Stimulated activated CD4-positive, alpha-beta T cell treated with anti-CD3 and anti-CD28 coated beads, Interleukin-2, amount 100 ng/mL, for 4 hours (primary cell): ENCODE measurements at places on chromosomes 7 and 10.
A peak's percentile ranks its signal among the peaks of the same experiment; 100 is the strongest.

DNA sequence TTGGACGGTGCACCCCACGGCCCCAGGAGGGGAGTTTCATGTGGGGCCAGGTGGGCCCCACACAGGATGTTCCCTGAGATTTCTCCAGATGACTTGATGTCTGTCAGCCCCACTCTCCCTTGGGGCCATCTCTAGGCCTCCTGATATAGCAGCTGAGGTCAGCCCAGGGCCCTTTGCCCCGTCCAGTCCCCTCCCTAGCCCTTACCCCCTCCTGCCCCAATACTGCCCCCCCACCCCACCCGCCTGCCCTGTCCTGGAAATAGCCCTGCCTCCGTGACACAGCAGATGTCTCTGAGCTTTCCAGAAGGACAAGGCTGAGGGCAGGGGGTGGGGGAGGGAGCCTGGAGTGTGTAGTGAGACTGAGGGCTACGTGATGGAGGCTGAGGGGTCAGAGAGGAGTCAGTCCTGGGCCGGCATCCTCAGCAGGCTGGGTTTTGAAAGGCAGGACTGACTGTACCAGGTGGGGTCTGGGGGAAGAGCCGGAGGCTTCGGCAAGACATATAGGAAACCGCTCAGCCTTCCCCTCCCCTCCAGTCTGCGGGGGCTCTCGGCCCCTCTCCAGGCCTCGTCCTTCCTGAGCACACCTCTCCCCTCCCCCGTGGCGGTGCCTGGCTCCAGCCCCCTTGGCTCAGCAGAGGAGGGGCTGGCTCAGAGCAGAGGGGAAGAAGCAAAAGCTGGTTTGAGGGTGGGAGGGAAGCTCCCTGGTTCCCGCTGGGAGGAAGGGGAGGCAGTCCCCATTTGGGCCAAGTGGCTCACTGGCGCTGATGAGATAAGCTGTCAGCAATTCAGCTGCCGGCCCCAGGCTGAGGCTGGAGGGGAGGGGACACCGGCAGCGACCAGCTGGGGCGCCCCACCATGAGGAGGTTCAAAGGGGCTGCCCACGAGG lies 2.0 kb downstream of the FLNC start:
- no peak for DNase-seq

DNA sequence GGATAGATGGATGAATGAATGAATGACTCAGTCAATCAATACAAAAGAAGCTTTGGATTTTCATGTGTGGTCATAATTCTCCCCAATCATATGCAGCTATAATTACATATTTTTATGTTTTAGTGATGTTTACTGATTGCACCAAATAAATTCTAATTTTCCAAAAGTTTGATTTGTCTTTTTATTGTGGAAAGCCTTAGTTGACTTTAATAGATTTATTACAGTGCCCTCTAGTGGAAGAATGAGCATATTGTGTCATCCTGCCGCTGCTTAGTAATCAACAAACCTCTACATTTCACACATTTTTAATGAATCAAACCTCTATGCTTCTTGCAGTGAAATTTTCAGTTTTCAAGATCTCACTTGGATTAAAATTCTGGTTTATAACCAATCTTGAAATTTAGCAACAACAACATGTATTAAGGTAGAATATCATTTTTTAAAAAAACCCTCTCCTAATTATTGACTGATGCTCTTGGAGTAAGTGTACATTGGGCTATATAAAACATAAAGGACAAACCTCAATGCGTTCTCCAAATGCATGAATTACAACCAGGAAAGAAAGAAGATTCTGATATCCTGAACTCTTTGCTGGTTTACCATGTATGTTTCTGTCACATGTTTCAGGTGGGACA lies 55.6 kb upstream of the PNLIP start:
- no peak for DNase-seq

DNA sequence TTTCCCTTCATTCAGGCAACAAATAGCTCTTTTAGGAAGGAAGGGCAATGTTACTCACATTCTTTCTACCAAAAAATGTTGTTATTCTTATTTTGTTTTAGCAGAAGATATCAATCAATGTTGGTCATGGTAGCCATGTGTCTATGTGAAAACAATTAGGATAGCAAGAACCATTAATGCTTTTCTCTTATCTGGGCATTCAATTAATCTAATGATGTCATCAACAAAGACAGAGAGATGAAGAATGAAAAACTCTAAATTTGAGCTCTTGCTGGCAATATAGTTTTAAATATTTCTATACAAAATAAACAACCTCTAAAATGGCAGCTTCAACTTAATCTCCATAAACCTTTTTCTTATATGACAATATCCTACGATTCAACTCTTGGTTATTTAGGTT lies 353.7 kb upstream of the ANKRD30A start:
- DNase-seq: no peak

DNA sequence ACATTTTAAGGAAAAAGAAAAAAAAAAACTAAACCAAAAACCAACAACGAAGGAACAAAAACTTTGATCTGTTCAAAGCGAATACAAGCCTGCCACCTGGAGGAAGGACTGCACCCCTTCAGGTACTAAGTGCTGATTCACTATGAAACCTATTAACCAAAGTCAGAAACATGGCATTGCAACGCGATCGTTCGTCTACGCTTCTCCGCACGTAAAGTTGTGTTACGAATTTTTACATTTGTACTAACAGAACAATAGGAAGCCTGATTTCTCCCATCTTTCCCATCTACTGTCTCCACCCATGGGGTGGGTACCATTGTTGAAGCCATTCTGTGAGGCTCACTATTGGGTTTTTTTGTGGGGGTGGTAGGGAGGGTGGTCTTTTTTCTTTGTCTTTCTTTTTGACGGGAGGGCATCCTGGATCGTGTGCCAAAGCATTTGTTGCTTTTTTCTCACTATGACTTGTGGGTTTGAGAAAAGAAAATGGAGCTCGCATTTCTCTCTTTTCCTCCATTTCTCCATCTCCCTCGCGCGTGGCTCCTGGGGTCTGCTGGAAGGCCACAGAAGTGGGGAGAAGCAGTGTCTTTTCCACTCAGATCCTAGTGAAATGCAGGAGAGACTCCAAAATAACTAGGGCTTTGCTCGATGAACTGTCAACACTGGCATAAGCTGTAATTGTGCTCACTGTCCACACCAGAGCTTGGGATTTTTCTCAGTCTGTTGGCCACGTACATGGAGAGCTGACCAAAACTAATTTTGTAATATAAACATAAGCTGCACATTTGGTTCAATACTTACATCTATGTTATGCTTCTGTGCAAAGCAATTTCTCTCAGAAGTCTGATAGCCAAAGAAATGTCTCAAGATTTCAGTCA lies 100.9 kb upstream of the YAE1 start:
- DNase-seq: no peak

- no peak for DNase-seq
Measured at GRCh38 chr10:91944880-91945630, 21.5 kb downstream of the BTAF1 start.

- DNase-seq: peak; percentile 31
Measured at GRCh38 chr7:155763691-155764437, 48.4 kb downstream of the SHH start.

DNA sequence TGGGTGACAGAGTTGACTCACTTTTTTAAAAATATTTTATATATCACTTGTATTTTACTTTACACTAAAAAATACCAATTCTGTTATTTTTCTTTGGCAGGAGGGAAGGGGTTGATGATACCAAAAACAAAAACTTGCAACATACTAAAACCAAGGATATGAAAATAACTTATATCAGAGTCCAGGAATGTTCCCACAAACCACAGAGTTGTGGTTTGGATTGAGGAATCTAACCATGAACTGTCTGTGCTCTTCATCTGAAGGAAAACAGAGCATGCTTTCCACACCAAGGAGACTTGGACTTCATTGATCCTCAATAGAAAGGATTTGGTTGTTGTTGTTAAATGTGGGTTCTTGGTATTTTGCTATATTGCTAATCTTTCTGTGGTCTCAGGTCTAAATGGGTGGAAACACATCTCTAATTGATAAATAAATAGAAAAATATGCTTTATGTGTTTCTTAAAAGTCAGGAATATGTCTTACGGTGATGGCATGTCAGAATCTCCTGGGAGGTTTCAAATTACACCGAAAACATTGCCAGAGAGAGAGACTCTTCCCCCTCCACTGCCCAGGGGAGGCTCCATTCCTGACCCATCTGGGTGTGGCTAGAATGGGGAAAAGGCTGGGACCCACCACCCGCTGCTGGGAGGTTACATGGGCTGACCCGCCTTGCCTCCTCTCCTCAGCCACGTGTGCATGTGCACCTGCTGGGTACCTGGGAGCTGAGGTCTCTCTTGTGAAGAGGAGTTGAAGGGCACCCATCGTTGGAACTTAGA lies 46.9 kb upstream of the STK17A start:
- no peak for DNase-seq

- peak; percentile 5 for DNase-seq
Measured at GRCh38 chr10:6665847-6666246, 85.8 kb upstream of the PRKCQ start.

DNA sequence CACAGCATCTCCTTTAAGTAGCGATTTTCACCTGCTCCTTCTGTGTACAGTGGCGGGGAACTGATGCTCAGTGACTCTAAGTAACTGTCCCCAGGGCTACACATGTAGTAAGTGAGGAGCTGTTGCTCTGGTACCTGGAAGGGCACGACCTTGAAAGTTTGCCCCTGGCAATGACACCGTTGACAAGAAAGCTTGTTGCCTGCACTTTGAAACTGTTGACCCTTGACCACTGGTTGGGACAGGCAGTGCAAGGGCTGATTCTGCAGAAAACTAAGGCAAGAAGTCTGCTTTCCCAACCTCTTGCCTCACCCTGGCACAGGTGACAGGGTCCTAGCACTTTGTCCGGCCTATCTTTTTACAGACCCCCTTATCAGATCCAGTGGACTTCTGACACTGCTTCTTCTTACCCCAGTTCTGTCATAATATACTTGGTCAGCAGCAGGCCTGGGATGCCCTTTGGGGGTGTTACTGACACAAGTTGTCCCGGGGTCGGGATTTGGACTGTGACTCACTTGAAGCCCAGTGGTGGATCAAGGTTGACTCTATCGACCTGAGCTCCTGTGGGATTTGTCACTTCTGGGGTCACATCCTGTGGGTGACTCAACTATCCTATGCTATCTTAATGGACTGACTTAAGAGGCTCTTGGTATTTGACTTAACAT lies 5.8 kb downstream of the ACSL5 start:
- DNase-seq: no peak

GRCh38 chr10:80966326-80966986 lies 428.8 kb downstream of the SH2D4B start:
- DNase-seq: no peak

GRCh38 chr7:121278120-121279021 lies 50.4 kb upstream of the WNT16 start:
- no peak for DNase-seq

DNA sequence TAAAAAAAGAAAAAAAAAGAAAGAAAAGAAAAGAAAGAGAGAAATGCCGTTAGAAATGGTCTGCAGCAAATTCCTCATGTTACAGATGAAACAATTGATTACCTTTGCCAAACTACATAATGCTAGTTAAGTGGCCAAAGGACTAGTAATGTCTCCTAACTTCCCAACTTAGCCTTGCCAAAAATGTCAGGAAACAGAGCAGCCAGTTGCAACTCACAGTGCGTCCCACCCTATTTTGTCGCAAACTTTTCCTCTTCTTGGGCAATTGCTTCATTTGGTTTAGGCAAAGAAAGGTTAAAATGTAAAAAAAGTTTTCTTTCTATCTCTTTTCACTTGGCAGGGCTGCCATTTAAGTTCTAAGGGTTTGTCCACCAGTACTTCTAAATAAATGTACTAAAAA lies 53.1 kb downstream of the APBB1IP start:
- no peak for DNase-seq

DNA sequence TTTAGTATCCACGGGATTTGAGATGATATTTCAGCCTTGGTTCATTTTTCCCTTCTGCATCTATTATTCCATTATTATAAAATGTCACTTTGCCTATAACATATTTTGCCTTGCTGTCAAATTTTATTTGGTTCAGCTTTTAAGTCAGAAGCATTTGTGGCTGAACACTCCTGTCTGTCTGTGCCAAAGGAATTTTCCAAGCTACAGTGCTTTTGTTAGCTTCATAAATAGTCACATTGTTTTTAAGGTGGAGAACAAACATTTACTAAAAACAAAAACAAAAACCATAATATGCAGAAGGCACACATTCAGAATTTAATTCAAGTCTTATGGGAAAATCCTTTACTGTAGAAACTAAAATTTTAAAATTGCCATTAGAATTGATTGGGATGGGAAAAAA lies 33.8 kb upstream of the ELMO1 start:
- no peak for DNase-seq

GRCh38 chr10:124911124-124912067 lies 30.5 kb upstream of the ZRANB1 start:
- no peak for DNase-seq

- no peak for DNase-seq
Measured at GRCh38 chr7:122256046-122256445, 48.5 kb downstream of the FEZF1 start.

- no peak for DNase-seq
Measured at GRCh38 chr10:61478621-61479312, 25.6 kb upstream of the TMEM26 start.

GRCh38 chr10:43945908-43946307 lies 297.2 kb upstream of the ZNF32 start:
- no peak for DNase-seq

DNA sequence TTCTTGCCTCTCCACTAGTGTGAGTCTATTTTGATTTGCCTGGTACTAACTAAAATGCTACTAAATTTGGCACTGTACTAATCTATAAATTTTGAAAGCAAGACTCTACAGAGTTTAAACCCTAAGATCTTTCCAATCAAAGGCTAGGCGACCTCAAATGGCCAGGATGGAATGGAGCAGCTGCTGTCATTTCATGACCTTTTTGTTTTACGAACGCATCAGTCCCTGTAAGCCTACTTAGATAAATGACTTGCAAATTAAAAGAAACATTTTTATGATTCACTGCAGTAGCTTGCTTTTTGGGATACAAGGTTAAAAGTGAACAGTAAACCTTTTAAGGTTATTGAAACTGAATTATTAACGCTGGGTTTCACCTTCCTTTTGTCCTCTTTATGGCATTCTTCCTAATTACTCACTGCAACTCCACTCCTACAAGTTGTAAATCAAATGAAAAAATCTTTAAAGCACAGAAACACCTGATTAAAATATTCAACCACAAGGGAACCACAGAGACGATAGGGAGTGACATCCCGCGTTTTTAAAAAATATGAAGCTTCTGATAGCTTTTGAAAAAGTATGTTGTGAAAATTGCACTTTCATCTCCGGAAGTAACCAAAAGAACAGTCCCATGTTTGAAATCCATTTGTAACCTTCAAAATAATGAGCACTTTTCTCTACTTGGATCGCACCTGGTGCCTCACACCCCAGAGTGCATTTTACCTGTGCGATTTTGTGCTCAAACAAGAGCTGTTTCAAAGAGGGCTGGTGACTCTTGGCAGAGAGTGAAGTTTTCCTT lies 595.1 kb downstream of the PARD3 start:
- no peak for DNase-seq
